Upper lobe of left lung (tissue), 6 donors: ENCODE measurements at places on chromosomes 7 and 10. TPM values are rescaled to one million over a fixed set of nuclear protein-coding genes. Genes with fewer than 3 reads are reported as not detected.
A peak's percentile ranks its signal among the peaks of the same experiment; 100 is the strongest.

DNA sequence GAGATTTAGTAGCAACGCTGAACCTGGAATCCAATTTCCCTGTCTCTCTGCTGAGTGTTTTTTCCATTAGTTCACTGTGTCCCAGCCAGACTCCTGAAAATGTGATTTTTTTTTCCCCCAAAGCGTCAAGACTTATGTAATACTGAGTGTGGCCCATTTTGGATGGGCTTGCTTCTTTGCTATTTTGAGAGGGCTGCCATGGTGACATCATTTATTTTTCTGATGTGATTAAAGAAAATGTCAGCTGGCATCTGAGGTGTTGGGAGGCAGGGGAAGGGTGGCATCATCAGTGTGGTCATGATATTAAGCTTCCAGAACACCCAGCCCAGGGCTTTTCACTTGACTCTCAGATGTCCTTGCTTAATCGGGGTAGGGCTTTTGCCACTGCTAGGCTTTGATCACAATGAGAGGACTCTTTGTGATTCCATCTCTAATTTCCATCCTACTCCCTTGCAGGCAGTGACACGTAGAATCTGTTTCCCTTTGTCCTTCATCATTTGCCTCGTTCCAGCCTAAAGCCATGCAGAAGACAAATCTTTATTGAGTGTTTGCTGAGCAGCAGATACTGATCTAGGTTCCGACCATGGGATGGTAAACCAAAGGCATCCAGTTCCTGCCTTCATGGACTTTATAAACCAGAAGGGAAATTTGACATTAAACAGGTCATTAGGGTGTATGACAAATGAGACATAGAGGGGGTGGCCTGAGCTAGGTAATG, 7.4 kb downstream of the ZNF365 start:
- H3K4me3 ChIP-seq: no peak overlapping the region
- H3K36me3 ChIP-seq: no peaks in the 10 kb centered on the region
- DNase-seq: no peak
- no peaks in the 10 kb centered on the region for H3K27me3 ChIP-seq

- H3K27ac ChIP-seq: no peak overlapping the region
- H3K4me3 ChIP-seq: no peak overlapping the region
- H3K36me3 ChIP-seq: peaks cover 67% of the 10 kb centered on the region
These were observed 27.6 kb downstream of the ERLIN1 start for GRCh38 chr10:100158044-100158805.

GRCh38 chr7:144529269-144529926, 125.9 kb upstream of the NOBOX start:
- H3K27ac ChIP-seq: no peak overlapping the region
- DNase-seq: no peak
- no peaks in the 10 kb centered on the region for H3K36me3 ChIP-seq
- H3K27me3 ChIP-seq: no peaks in the 10 kb centered on the region
- no peak overlapping the region for H3K4me3 ChIP-seq

- H3K4me3 ChIP-seq: no peak overlapping the region
- no peaks in the 10 kb centered on the region for H3K4me1 ChIP-seq
- H3K27me3 ChIP-seq: no peaks in the 10 kb centered on the region
- no peaks in the 10 kb centered on the region for H3K36me3 ChIP-seq
These were observed 56.5 kb upstream of the ORC5 start for GRCh38 chr7:104264285-104264684.

DNA sequence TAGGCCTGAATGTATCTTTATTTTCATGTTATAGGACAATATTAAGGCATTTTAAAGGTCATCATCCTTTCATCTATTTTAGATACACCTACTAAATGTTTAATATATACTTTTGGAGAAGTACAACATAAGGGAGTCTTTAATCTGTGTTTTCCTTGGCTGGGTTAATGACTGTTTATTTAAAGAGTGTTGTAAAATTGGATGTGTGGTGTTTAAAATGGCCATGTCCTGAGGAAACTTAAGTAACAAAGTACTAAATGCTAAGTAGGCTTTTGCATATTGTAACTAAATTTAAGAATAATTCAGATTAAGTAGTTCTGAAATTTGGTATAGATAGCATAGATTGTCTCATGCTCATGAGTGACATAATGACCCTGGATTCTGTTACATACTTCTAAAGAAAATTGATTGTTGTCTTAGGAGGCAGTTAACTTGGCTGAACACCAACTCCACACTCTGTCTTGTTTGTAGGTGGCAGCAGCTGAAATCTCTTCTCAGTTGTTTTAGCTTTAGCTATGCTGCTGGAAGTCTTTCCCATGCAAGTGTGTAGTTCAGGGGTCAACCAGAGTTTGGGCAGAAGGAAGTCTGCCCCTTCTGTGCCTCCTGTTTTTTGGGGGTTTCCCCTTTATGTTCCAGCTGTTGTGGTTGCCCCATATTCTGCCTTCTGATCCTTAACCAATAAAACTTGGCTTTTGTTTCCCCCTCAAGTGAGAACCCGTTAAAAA, 29.2 kb downstream of the DLD start:
- no peak overlapping the region for H3K4me3 ChIP-seq
- no peak overlapping the region for H3K27ac ChIP-seq
- H3K36me3 ChIP-seq: peaks cover 21% of the 10 kb centered on the region
- DNase-seq: no peak
- no peaks in the 10 kb centered on the region for H3K4me1 ChIP-seq

DNA sequence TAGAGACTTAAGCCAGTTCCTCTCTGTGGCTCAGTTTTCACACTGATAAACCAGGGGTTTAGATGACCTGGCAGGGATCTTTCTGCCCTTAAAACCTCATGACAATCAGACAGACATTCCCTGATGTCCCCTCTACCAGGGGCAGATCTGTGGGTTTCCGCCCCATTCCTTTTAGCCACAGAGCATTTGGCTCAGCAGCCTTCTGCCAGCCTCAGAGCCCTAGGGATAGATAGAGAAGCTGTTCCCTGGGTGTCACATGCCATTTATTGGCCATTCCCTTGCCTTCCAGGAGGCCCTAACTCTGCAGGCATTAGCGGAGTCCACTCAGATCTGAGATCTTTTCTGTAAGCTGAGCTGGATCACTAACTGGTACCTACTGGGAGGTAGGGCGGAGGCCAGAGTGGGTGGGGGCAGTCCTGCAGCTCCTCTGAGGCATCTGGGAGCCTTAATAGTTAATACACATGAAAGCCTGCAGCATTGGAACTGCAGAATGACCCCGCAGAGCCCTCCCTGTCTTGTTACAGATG, 101.5 kb downstream of the ZMIZ1 start:
- peaks cover 6% of the 10 kb centered on the region for H3K4me1 ChIP-seq
- H3K4me3 ChIP-seq: no peak overlapping the region
- no peaks in the 10 kb centered on the region for H3K36me3 ChIP-seq
- H3K27me3 ChIP-seq: no peaks in the 10 kb centered on the region

- H3K27me3 ChIP-seq: no peaks in the 10 kb centered on the region
- no peaks in the 10 kb centered on the region for H3K4me1 ChIP-seq
- H3K4me3 ChIP-seq: no peak overlapping the region
- DNase-seq: no peak
- H3K36me3 ChIP-seq: no peaks in the 10 kb centered on the region
These were observed 3.2 kb upstream of the LIPF start for GRCh38 chr10:88661018-88661417.

- H3K4me3 ChIP-seq: no peak overlapping the region
- no peak overlapping the region for H3K27ac ChIP-seq
- no peak for DNase-seq
These were observed 20.4 kb upstream of the INPP5F start for GRCh38 chr10:119705434-119705831.

GRCh38 chr7:102322202-102322715, 34.0 kb downstream of the SPDYE6 start:
- no peaks in the 10 kb centered on the region for H3K27me3 ChIP-seq
- H3K4me1 ChIP-seq: no peaks in the 10 kb centered on the region
- peaks cover 1% of the 10 kb centered on the region for H3K36me3 ChIP-seq

GRCh38 chr10:117818721-117819120, 228.0 kb downstream of the RAB11FIP2 start:
- H3K4me1 ChIP-seq: no peaks in the 10 kb centered on the region
- H3K36me3 ChIP-seq: no peaks in the 10 kb centered on the region
- H3K27me3 ChIP-seq: no peaks in the 10 kb centered on the region
- no peak overlapping the region for H3K4me3 ChIP-seq
- no peak overlapping the region for H3K27ac ChIP-seq

- H3K4me1 ChIP-seq: no peaks in the 10 kb centered on the region
- no peaks in the 10 kb centered on the region for H3K27me3 ChIP-seq
- H3K27ac ChIP-seq: no peak overlapping the region
- no peak for DNase-seq
- H3K4me3 ChIP-seq: no peak overlapping the region
These were observed 37.9 kb upstream of the CNPY1 start for GRCh38 chr7:155584261-155584660.

DNA sequence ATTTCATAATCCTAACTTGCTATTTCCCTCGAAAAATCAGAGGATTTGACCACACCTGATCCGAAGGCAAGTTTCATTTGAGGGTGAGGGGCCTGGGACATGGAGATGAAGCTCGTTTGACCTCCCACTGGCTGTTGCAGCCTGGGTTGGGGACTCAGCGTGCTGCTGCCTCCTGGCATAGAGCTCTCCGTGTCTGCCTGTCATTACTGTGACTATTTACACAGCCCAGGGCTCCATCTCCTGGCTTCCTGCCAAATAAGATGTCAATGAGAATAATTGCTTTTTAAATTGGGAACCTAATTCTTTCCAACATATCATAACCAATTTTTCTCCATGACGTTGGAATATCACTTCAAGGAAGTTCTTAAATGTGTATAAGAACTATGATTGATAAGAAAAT, 139.3 kb upstream of the COBL start:
- no peak for DNase-seq
- no peaks in the 10 kb centered on the region for H3K4me1 ChIP-seq
- H3K36me3 ChIP-seq: no peaks in the 10 kb centered on the region

DNA sequence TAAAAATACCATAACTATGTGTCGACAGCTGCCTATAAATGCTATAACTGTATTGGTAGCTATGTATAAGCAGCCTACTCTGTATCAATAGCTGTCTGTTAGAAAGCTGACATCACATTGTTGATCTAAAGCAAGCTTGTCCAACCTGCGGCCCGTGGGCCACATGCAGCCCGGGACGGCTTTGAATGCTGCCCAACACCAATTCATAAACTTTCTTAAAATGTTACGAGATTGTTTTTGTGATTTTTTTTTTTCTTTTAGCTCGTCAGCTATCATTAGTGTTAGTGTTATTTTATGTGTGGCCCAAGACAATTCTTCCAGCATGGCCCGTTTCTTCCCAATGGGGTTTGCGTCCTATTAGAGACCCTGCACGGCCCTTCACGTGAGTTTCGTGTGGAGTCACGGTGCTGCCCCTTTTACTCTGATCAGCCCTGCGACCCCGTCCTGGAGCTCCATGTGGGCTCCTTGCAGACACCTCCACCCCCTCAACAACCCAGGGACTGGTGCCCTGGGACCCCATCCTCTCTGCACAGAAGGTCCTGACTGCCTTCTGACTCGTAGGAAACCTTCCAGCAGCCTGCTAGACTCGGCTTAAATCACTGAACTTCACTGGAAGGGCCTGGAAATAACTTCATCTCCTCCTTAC, 4.5 kb upstream of the PRKAR1B start:
- no peak overlapping the region for H3K27ac ChIP-seq
- H3K4me3 ChIP-seq: no peak overlapping the region
- DNase-seq: peak; percentile 16

- H3K4me3 ChIP-seq: peak overlapping the region; percentile 29
- H3K27ac ChIP-seq: no peak overlapping the region
- no peaks in the 10 kb centered on the region for H3K36me3 ChIP-seq
- no peaks in the 10 kb centered on the region for H3K4me1 ChIP-seq
These were observed 21.2 kb downstream of the ATP6V1F start for GRCh38 chr7:128883622-128884448.

The VCL gene
- 76.5 TPM for total RNA-seq

The FKBP6 gene
- total RNA-seq: not detected

The HTRA1 gene
- total RNA-seq: 33.8 TPM

The CNPY1 gene
- total RNA-seq: not detected

The LRRC18 gene
- total RNA-seq: 3.0 TPM

The ADCY1 gene
- 1.4 TPM for total RNA-seq

The CPXM2 gene
- total RNA-seq: 10.2 TPM

The CACNA2D1 gene
- 9.0 TPM for total RNA-seq
